ENCODE measurements at places on chromosomes 5 and 9.
A peak's percentile ranks its signal among the peaks of the same experiment; 100 is the strongest.

- no peak for DNase-seq
- H3K4me3 ChIP-seq, result peak overlapping the region; percentile 2
- no peaks in the 10 kb centered on the region for H3K27me3 ChIP-seq
- H3K27ac ChIP-seq, result peak overlapping the region; percentile 44
- peaks cover 7% of the 10 kb centered on the region for H3K36me3 ChIP-seq
- peaks cover 61% of the 10 kb centered on the region for H3K4me1 ChIP-seq
Measured at GRCh38 chr5:150782850-150783249, 4.3 kb downstream of the SMIM3 start.

DNA sequence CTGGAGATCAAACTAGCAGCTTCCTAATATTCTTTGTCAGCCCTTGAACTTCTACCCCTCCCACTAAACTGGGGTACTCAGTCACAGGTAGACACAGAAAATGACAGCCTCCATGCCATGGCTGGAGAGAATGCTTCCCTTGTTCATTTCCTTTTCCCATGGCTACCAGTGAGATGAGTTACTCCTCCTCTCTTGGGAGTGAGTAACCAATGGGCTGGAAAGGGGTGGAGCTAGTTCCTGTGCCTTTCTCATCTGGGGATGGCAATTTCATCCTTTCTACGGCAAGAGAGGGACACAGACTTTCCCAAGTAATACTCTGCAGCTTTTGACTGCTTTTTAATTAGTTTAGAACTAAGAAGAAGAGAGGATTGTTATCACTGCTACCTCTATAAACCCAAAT, 1045.6 kb upstream of the WWC1 start:
- H3K4me3 ChIP-seq, result no peak overlapping the region
- peaks cover 19% of the 10 kb centered on the region for H3K4me1 ChIP-seq
- H3K27me3 ChIP-seq, result no peaks in the 10 kb centered on the region
- no peak overlapping the region for H3K27ac ChIP-seq

DNA sequence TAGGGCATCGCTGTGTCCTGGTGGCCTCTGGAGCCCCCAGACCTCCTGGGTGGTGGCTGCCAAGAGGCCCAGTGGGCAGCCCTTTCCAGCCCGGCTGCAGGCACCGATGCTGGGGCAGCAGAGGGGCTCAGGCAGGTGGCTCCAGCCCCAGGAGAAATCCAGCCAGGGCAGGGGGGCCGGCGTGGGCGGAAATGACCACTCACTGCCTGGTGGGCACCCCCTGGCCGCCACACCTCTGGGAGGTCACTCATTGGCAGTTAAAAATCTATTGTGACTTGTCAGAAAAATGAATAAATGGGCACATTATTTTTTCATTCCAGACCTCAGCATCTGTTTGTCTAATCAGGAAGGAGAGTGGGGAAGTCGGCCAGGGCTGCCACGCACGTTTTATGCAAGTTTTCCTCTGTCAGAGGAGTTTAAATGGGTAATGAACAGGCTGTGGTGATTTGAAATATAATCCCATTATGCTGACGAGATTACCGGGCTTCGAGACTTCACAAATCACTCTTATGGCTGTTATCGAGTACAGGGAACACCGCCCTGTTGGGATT, 171.9 kb downstream of the GAPVD1 start:
- no peaks in the 10 kb centered on the region for H3K4me1 ChIP-seq
- H3K27ac ChIP-seq, result no peak overlapping the region
- peaks cover 12% of the 10 kb centered on the region for H3K36me3 ChIP-seq
- no peak for DNase-seq
- no peaks in the 10 kb centered on the region for H3K27me3 ChIP-seq

DNA sequence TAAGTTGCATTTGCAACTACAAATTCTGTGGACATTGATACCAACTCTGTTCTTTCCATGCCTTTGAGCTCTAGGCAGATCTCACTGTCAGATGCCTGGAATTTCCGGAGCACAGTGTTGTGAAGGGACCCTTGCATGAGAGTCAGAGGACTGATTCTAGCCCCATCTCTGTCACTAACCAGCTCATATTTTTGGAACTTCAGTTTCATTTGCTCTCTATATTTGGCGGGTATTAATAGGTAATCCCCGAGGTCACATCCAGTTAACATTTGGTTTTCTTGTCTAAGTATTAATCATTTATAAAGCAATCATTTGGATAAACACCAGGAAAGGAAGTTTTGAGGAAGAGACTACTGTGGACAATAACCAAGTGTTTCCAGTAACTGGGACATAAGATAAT, 115.7 kb downstream of the MAN2A1 start:
- no peak overlapping the region for H3K27ac ChIP-seq
- no peak overlapping the region for H3K4me3 ChIP-seq
- H3K4me1 ChIP-seq, result no peaks in the 10 kb centered on the region
- H3K36me3 ChIP-seq, result peaks cover 25% of the 10 kb centered on the region
- DNase-seq, result no peak
- H3K27me3 ChIP-seq, result no peaks in the 10 kb centered on the region

DNA sequence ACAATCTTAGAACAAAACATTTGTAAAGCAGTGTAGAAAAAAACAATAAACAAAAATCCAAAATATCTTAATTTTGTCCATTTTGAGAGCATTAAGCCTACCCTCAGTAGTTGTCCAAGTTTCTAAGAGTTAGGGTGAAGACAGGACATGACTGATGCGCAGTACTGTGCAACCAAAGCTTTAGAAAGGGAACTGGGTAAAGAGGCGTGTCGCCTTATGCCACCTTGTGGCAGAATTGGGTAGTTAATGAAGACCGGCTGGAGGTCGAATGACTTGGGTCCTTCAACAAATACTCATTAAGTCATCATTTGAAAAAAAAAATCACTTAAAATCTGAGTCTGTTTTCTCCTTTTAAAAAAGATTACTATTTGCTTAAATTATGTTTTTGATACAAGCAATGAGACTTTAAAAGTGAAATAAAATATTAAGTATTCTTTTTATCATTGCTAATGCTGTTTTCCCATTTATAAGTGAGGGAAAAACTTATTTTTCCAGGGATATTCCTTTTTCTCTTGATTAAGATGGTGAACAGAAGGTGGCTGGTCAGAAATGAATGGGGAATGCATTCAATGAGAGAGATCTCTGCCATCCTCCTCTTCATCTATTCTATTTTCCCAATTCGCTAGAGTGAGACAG, 3.5 kb upstream of the RNF20 start:
- no peak overlapping the region for H3K27ac ChIP-seq
- no peaks in the 10 kb centered on the region for H3K36me3 ChIP-seq
- DNase-seq, result peak; percentile 82
- H3K4me1 ChIP-seq, result peaks cover 14% of the 10 kb centered on the region
- H3K4me3 ChIP-seq, result no peak overlapping the region
- no peaks in the 10 kb centered on the region for H3K27me3 ChIP-seq

GRCh38 chr9:128833696-128834095, 4.1 kb upstream of the SPOUT1 start:
- peaks cover 20% of the 10 kb centered on the region for H3K36me3 ChIP-seq
- H3K27ac ChIP-seq, result peak overlapping the region; percentile 59
- no peak for DNase-seq
- peaks cover 5% of the 10 kb centered on the region for H3K4me1 ChIP-seq
- H3K27me3 ChIP-seq, result no peaks in the 10 kb centered on the region

DNA sequence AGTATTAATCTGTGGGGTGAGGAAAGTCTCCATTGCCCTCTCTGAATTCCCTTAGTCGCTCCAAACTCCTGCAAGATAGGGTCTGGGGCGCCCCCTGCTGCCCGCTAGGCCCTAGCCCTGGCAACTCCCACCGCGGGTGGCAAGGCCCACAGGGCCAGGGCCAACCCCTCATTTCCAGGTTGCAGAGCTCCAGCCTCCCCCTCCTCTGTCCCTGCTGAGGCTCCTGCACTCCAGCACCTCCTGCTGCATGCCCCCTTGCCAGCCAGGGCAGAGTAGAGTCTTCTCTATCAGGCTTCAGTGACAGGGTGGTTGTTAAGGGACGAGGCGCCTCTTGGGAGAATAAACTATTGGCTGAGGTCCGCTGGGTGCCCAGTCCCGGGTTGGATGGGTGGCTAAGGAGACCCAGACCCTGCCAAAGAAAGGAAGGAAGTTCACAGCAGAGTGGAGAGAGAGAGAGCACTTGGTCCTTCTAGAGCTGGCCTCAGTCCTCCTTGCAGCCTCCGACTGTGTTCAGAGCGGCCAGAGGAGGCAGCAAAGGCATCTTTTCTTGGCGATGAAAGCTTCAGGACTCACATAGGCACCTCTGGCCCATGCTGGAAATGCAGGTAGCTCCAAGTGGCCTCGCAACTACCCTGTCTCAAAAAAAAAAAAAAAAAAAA, 45.6 kb downstream of the SAR1B start:
- no peak overlapping the region for H3K4me3 ChIP-seq
- no peak overlapping the region for H3K27ac ChIP-seq
- H3K4me1 ChIP-seq, result peaks cover 18% of the 10 kb centered on the region
- DNase-seq, result peak; percentile 88
- no peaks in the 10 kb centered on the region for H3K27me3 ChIP-seq

DNA sequence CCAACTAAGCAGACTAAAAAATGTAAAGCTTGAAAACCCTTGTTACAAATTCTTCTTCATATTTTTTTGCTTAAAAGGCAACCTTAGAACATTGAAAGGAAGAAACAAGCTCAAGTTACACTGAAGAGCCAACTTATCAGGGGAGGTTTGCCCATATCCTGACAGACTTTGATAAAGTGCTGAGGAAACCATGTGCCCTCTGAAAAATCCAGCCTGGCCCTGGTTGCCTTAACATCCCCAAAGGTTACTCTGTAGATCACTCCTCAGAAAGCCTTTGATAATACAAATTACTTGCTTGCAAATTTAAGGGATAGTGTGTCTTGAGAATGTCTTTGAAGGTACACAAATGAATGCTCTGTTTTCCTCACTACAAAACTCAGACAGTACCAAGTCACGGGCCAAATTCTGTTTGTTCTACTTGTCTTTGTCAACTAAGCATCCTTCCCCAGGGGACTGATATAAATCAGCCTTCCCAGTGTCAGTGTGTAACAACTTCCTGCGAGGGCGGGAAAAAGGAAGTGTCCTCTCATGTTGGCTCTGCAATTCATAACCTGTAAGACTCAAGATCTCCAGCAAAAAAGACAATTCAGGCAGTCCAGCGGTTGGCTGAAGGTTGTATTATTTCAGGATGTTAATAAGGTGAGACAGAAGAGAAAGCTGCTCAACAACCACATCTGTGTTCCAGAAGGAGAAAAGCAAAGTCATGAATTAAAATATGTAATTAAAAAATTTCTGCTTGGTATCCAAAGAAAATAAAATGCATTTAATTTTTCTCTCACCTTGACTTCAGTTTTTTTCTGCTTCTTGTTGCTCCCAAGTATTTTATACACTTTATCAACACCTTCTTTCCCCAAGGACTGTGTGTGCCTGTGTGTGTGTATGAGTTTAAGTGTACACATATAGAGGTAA, 199.9 kb downstream of the PIK3R1 start:
- no peak for DNase-seq
- H3K36me3 ChIP-seq, result no peaks in the 10 kb centered on the region
- H3K27ac ChIP-seq, result peak overlapping the region; percentile 33
- no peaks in the 10 kb centered on the region for H3K27me3 ChIP-seq
- H3K4me1 ChIP-seq, result peaks cover 15% of the 10 kb centered on the region

DNA sequence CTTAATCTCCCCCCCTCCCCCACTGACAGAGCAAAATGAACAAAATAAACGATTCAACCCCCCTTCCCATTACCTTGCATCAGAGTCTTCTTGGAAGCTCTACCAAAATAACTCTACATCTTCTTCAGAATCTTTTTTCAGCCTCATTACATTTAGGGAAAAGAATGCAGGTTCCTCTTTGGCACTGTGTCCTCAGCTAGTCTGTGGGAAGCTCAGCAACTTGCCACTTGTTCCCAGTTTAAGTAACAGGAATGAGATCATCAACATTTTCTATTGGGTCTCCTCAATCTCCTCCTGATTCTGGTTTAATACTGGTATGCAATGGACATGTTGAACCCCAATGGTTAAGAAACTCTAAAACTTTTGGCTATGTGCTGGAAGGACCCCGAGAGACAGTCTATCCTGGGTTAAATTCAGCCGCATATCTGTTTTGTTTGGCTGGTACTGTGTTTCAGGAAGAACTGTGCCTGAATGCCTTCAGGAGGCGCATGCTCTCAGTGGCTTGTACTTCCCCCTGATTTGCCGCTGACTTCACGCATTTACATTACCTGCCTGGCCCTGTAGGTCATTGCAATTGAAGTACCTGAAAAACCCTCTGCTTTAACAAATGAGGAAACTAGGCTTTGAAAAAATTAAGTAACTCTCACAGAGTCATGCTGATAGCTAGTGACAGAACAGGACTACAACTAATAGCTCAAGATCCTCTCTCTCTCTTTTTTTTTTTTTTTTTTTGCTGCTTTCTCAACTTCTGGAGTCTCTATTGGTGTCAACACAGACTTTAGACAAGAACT, 78.1 kb upstream of the HMHB1 start:
- no peak overlapping the region for H3K27ac ChIP-seq
- peaks cover 11% of the 10 kb centered on the region for H3K4me1 ChIP-seq
- H3K4me3 ChIP-seq, result no peak overlapping the region
- H3K36me3 ChIP-seq, result no peaks in the 10 kb centered on the region
